ENCODE measurements at places on chromosomes 4 and X.

- DNase-seq: no peak
These were observed 69.8 kb upstream of the NEIL3 start for GRCh38 chr4:177239878-177240277.

- no peak for DNase-seq
These were observed 73.3 kb downstream of the RBM46 start for GRCh38 chr4:154854362-154854761.

GRCh38 chr4:41857226-41857641 lies 78.0 kb upstream of the TMEM33 start:
- DNase-seq: no peak

GRCh38 chr4:82809619-82810018 lies 11.0 kb upstream of the SCD5 start:
- no peak for DNase-seq

- no peak for DNase-seq
These were observed 114.4 kb downstream of the FRYL start for GRCh38 chr4:48665555-48666186.

DNA sequence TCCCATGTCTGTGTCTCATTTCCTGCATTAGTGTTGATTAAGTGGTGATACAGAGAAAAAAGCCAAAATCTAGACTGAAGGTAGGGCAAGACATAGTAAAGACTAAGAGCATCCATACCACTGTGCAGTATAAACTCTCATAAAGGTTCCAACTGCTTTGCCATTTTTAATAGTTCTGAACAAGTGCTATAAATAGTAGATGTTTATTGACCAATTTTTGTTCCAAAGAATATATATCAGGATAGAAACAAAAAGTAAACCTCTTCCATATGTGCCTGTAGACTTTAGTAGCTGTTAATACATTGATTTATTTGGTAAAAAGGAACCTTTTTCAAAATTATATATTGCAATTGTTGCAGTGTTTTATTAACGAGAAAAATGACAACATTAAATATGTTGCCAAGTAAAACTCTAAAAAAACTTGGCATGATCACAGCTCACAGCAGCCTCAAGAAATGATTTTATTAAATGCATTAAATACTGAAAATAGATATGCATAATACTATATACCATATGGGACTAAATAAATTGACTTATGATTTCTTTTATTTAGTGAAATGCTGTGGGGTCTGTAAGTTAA lies 22.3 kb upstream of the AASDH start:
- no peak for DNase-seq

DNA sequence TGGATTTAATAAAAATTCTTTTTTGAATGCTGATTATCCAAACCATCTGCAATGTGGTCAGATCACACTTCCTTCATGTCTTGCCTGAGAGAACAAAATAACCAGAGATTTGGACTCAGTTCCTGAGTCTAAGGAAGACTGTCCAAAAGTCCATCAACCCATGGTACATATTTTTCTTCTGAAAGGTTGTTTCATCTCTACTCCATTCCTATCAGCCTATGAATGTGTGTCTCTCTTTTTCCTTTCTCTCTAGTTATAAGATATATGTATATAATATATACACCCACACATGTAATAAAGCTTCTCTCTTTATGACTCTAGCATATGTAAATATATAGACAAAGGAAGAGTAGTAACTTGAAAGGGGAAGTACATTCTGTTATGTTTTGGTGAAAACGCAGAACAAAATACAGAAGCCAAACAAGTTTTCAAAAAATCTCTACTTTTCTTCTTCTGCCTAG lies 226.9 kb downstream of the ARHGAP24 start:
- no peak for DNase-seq
